ENCODE measurements at places on chromosomes 2 and 18. TPM values are rescaled to one million over a fixed set of nuclear protein-coding genes. Genes with fewer than 3 reads are reported as not detected.

GRCh38 chr2:153519257-153519875, 40.8 kb upstream of the RPRM start:
- no peaks in the 10 kb centered on the region for H3K36me3 ChIP-seq
- H3K27ac ChIP-seq = no peak overlapping the region
- DNase-seq = peak; percentile 55
- H3K4me3 ChIP-seq = no peak overlapping the region
- H3K4me1 ChIP-seq = no peaks in the 10 kb centered on the region
- peaks cover 7% of the 10 kb centered on the region for H3K27me3 ChIP-seq

DNA sequence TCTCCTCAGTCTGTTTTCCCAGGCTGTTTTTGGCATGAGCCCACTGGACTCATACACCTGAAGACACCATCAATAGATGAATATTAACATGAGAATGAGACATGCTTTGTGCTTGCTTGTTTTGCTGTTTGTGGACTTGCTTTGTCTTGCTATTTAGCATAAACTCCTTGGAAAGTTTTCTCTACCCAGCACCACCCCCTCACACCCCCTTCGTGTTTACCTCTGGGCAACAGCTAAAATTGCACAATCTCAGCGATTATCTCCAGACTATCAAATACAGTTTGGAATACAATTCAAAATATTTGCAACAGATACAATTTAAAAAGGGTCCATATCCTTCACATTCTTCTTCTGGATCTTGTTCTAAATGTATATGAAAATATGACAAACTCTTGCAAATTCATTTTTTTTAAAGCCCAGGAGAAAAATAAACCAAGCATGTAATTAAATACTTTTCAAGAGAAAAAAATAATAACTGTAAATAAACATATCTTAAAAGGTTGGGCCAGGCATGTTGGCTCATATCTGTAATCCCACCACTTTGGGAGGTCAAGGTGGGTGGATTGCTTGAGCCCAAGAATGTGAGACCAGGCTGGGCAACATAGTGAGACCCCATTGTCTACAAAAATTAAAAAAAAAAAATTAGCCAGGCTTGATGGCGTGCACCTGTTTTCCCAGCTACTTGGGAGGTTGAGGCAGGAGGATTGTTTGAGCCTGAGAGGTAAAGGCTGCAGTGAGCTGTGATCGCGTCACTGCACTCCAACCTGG, 32.3 kb upstream of the PMAIP1 start:
- no peak for DNase-seq
- no peaks in the 10 kb centered on the region for H3K27me3 ChIP-seq

- peaks cover 10% of the 10 kb centered on the region for H3K4me1 ChIP-seq
- peaks cover 62% of the 10 kb centered on the region for H3K36me3 ChIP-seq
- H3K27ac ChIP-seq = no peak overlapping the region
- H3K27me3 ChIP-seq = no peaks in the 10 kb centered on the region
- no peak overlapping the region for H3K4me3 ChIP-seq
- DNase-seq = no peak
Measured at GRCh38 chr2:96354492-96354891, 18.9 kb downstream of the NCAPH start.

GRCh38 chr2:457792-458424, 170.0 kb upstream of the ALKAL2 start:
- no peak overlapping the region for H3K4me3 ChIP-seq
- no peak for DNase-seq
- peaks cover 46% of the 10 kb centered on the region for H3K27me3 ChIP-seq
- H3K4me1 ChIP-seq = peaks cover 21% of the 10 kb centered on the region
- no peak overlapping the region for H3K27ac ChIP-seq

The GPR45 gene
- not detected for total RNA-seq

- H3K4me3 ChIP-seq = no peak overlapping the region
- H3K4me1 ChIP-seq = peaks cover 6% of the 10 kb centered on the region
- peaks cover 4% of the 10 kb centered on the region for H3K27me3 ChIP-seq
- no peak for DNase-seq
Measured at GRCh38 chr2:221106241-221106640, 465.9 kb downstream of the EPHA4 start.

The GCKR gene
- total RNA-seq = not detected

DNA sequence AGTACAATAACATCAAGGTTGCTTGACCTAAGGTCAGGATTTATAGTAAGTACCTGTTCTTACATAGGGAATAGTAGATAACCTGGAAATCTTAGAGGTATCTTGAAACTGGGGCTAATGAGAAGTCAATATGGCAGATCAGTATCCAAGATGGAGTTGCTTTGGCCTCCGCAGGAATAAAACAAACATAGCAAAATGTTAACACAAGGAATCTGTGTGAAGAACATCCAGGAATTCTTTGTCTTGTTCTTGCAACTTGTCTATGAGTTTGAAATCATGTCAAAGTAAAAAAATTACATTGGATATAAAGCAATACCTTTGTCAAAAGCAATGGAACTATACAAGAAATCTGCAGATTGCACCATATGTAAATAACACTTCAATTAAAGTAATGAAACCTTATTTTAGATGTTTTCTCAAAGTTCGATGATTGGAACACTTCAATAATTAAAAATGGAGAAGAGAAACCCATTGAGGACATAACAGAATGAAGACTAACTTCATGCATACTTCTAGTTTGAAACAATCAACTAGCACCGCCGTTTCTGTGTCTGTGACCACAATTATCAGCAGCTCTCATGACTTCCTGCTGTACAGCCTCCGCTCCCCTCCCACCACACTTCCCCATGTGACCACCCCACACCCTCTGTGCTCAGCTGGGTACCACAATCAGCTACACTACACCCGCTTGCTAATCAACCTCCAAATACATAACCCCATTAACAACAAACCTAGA, 27.6 kb downstream of the C2orf76 start:
- peaks cover 17% of the 10 kb centered on the region for H3K4me1 ChIP-seq
- H3K27ac ChIP-seq = peak overlapping the region; percentile 69
- peak overlapping the region; percentile 19 for H3K4me3 ChIP-seq
- no peaks in the 10 kb centered on the region for H3K36me3 ChIP-seq
- DNase-seq = peak; percentile 81
- no peaks in the 10 kb centered on the region for H3K27me3 ChIP-seq

DNA sequence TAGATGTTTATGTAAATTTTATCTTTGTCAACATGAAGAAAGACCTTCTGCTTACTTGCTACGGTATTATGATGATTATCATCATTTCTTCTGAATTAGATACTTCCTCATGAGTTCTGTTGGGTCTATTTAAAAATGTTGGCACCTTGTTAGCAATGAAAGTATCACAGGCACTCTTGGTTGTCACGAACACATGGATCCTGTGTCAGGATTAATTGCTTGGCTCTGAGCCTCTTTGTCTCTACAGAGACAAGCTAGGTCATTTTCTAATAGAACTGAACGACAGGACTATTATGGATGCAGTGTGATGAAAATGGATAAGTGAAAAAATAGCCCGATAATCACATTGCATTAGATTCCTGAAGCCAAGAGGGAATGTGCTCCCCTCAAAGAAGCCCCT, 110.3 kb downstream of the DOCK10 start:
- H3K4me3 ChIP-seq = no peak overlapping the region
- peaks cover 91% of the 10 kb centered on the region for H3K4me1 ChIP-seq
- no peak for DNase-seq
- H3K36me3 ChIP-seq = peaks cover 68% of the 10 kb centered on the region

GRCh38 chr18:76874642-76875389, 52.5 kb downstream of the ZNF236 start:
- H3K4me1 ChIP-seq = peaks cover 14% of the 10 kb centered on the region
- no peaks in the 10 kb centered on the region for H3K27me3 ChIP-seq
- H3K4me3 ChIP-seq = no peak overlapping the region
- peaks cover 11% of the 10 kb centered on the region for H3K36me3 ChIP-seq
- DNase-seq = no peak

DNA sequence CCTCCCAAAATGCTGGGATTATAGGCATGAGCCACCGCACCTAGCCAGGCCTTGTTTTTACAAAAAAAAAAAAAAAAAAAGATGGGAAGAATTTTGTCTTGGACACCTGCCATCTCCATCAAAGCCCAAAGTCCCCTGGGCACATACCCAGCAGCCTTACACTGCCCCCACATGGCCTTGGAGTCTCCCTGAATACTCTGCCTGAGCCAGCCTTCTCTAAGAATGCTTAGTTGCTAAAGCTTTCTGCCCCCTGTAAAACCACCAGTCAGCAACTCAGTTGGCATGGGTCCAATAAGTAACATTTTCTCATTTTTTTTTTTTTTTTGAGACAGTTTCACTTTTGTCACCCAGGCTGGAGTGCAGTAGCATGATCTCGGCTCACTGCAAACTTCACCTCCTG, 40.6 kb downstream of the SPC25 start:
- H3K4me3 ChIP-seq = no peak overlapping the region
- H3K27ac ChIP-seq = no peak overlapping the region
- no peak for DNase-seq
- no peaks in the 10 kb centered on the region for H3K27me3 ChIP-seq
- peaks cover 26% of the 10 kb centered on the region for H3K36me3 ChIP-seq

DNA sequence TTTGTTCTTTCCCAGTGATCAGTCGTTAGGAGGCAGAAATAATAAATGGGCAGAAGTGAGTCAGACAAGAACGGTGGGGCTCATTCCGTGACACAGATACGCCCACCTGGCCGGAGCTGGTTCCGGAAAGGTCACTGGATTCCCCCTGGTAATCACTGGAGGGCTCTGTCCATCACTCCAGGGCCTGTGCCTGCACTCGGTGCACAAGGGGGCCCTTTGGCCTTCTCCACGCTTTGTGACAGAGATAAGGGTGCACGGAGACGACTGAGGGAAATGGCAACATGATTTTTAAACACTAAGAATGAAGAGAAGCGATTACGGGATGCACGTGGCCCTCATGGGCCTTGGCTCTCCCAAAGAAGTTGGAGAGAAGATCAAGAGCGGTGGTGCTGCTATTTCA, 84.4 kb downstream of the PTGR3 start:
- no peaks in the 10 kb centered on the region for H3K36me3 ChIP-seq
- no peaks in the 10 kb centered on the region for H3K27me3 ChIP-seq
- no peak overlapping the region for H3K4me3 ChIP-seq
- DNase-seq = no peak

GRCh38 chr18:3150274-3150673, 69.5 kb downstream of the MYOM1 start:
- H3K4me1 ChIP-seq = peaks cover 1% of the 10 kb centered on the region
- H3K4me3 ChIP-seq = no peak overlapping the region
- H3K36me3 ChIP-seq = no peaks in the 10 kb centered on the region
- no peaks in the 10 kb centered on the region for H3K27me3 ChIP-seq
- DNase-seq = no peak

The ACMSD gene
- not detected for total RNA-seq

The UGT1A6 gene
- total RNA-seq = not detected

The SERPINB11 gene
- total RNA-seq = not detected

- peak overlapping the region; percentile 62 for H3K4me3 ChIP-seq
- H3K27ac ChIP-seq = no peak overlapping the region
- peaks cover 5% of the 10 kb centered on the region for H3K36me3 ChIP-seq
- H3K4me1 ChIP-seq = peaks cover 32% of the 10 kb centered on the region
- DNase-seq = peak; percentile 83
Measured at GRCh38 chr2:74515981-74516633, 1.9 kb downstream of the TLX2 start.

- H3K27ac ChIP-seq = no peak overlapping the region
- no peak overlapping the region for H3K4me3 ChIP-seq
- no peaks in the 10 kb centered on the region for H3K36me3 ChIP-seq
- H3K27me3 ChIP-seq = no peaks in the 10 kb centered on the region
Measured at GRCh38 chr2:121008975-121009374, 273.3 kb downstream of the GLI2 start.

- peaks cover 31% of the 10 kb centered on the region for H3K4me1 ChIP-seq
- no peak overlapping the region for H3K4me3 ChIP-seq
- H3K27me3 ChIP-seq = no peaks in the 10 kb centered on the region
- H3K36me3 ChIP-seq = peaks cover 9% of the 10 kb centered on the region
Measured at GRCh38 chr2:203783496-203784203, 77.2 kb downstream of the CD28 start.

GRCh38 chr2:53209679-53210458, 557.7 kb upstream of the CHAC2 start:
- no peaks in the 10 kb centered on the region for H3K4me1 ChIP-seq
- no peak overlapping the region for H3K4me3 ChIP-seq
- H3K36me3 ChIP-seq = no peaks in the 10 kb centered on the region
- H3K27ac ChIP-seq = no peak overlapping the region
- H3K27me3 ChIP-seq = no peaks in the 10 kb centered on the region

The ZNF804A gene
- total RNA-seq = not detected

- no peaks in the 10 kb centered on the region for H3K36me3 ChIP-seq
- no peak overlapping the region for H3K27ac ChIP-seq
- H3K4me1 ChIP-seq = peaks cover 5% of the 10 kb centered on the region
- peak; percentile 49 for DNase-seq
- no peak overlapping the region for H3K4me3 ChIP-seq
Measured at GRCh38 chr2:70785137-70785911, 5.1 kb downstream of the FIGLA start.

- no peaks in the 10 kb centered on the region for H3K27me3 ChIP-seq
- no peaks in the 10 kb centered on the region for H3K36me3 ChIP-seq
- no peak for DNase-seq
- no peaks in the 10 kb centered on the region for H3K4me1 ChIP-seq
Measured at GRCh38 chr2:106708209-106708608, 177.8 kb downstream of the ST6GAL2 start.

DNA sequence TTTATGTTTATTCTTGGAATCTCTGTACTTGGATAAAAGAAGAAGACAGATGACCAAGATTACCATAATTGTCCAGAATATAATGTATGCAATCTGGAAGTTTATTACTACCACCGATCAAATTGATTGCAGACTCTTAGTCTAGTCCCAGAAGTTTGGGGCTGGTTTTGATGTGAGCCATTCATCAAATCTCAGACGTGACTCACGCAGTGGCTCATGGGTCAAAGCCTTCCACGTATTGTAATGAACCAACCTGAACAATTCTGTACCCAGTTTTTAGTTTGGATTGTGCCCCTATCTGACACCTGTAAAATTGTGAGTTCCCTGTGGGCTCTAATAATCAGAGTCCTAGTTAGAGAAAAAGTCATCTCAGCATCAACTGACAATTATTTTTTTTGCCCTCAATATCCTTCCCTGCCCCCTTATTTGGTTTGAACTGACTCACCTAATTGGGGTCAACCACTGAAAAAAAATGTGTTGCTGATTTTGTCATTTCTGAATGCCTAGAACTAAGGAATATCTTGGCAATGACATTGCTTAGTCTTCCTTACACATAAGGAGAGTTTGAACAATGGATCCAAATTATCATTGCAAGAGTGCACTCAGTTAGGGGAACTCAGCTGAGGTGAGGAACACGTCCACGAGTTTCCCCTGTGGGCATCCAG, 219.5 kb upstream of the NRP2 start:
- no peak for DNase-seq
- peaks cover 5% of the 10 kb centered on the region for H3K4me1 ChIP-seq
- H3K4me3 ChIP-seq = no peak overlapping the region
- H3K27ac ChIP-seq = no peak overlapping the region
- no peaks in the 10 kb centered on the region for H3K27me3 ChIP-seq

Data from activated CD8-positive, alpha-beta memory T cell treated with anti-CD3 and anti-CD28 coated beads, Interleukin-2, amount 10 ng/mL, durations not matched to agents 7 days and 5 days (primary cell).